ENCODE measurements at places on chromosomes 3 and 15.

DNA sequence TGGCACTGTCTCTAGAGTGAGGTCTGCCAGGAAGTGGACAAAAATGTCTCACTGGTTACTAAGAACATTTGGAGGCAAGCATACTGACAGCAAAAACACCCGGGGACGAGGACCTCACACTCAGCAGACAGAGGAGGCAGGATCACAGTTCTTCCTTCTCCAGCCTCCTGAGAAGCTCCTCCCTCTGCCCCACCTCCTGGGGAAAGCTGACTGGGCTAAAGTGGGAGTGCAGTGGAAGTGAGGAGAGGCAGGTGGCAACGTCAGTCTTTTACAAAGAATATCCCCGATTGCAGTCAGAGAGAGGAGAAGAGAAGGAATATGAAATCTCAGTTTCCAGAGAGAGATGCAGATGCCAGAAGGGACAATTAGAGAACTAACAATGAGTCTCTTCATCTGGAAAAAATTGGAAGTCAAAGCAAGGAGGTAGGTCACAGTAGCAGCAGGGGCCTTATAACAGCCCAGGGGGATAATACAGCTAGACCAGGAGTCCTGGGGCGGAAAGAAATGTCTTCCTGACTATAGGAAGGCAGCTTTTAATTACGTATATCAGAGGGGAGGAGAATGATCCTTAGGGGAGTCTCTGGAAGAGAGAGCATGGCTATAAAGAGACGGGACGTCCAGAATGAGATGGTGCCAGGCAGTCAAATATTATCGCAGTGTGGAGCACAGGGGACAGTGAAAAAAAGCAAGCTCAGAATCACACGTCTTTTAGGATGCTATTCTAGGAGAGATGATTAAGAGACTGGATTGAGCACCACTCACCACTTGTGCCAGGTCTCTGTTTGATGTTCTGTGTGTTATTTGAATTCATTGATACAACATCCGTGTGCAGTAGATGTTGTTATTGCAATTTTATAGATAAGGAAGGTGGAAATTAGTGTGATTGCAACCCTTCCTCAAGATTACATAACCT lies 47.2 kb downstream of the LEO1 start:
- DNase-seq = no peak

- peak; percentile 31 for DNase-seq
These were observed 100.7 kb upstream of the SCN10A start for GRCh38 chr3:38916706-38917105.

GRCh38 chr3:177034832-177035475 lies 162.3 kb downstream of the TBL1XR1 start:
- DNase-seq = no peak

DNA sequence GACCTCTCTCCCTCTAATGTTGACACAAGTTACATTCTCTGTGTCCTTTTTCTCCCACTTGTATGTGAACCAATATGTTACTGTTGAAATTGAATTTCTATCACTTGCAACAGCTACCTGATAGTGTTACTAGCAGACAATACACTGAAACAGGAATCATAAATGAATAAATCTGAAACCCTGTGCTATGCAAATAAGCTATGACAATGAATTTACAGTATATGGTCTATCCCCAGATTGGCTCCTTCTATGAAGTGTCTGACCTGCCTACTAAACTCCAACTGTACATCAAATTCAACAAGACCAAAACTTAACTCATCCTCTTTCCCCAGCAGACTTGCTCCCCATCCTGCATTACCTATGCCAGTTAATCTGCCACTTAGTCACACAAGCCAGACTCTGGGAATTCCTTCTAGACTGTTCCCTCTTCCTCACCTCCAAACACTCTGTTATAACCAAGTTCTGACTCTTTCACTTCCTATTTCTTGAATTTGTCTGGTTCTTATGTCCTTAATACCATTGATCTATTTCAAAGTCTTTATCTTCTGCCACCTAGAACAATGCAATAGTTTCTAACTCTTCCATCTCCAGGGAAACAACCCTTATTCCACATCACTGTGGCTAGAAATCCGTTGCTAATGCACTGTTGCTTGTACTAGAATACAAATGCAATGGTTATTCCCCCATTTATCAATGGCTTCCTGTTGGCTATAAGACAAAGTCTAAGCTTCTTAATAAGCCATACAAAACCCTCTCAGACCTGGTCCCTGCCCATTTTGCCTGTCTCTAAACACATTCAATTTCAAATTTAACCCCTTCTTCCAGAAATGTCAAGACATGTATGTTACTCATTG lies 13.4 kb upstream of the ZNF639 start:
- DNase-seq = no peak

DNA sequence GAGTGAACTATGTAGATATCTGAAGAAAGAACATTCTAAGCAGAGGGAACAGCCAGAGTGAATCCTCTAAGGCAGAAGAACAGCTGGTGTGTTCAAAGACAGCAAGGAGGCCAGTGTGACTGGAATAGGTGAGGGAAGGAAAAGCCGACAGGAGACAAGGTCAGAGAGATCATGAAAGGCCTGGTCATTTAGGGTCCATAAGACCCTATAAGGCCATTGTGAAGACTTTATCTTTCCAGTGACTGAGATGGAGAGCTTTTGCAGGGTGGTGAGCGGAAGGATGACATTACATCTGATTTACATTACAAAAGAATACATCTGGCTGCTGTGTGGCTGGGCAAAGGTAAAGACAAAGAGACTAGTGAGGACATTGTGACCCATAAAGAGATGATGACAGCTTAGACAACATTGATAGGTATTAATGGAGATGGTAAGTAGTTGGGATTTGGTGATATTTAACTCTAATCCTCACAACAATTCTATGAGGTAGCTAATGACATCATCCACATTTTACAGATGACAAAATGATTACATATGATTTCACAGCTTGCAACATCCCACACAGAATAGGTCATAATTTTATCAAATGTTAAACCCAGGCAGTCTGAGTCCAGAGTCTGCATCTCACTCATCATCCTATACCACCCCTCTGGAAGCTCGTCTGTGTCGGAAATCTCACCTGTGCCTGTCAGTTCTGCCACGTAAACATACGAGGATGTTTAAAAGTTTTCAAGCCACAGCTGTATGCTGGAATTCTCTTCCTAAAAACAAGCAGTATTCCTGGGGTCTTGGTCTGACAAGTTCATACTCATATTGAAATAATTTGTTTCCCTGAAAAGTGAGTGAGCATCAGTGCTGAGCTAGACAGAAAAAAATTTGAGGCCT lies 70.2 kb upstream of the PIK3R4 start:
- no peak for DNase-seq

DNA sequence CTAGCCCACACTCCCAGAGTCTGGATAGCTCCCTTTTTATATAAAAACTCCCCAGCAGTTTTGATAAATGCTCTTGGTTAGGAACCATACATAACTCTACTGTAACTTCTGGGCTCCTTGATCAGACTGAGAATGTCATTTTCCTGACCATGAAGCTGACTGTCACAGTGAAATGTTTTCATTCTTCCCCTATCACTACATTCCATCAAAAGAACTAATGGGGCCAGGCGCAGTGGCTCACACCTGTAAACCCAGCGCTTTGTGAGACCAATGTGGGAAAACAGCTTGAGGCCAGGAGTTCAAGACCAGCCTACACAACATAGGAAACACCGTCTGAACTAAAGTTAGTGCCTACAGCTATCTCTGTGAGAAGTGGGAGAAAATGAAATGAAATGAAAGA lies 72.8 kb upstream of the MYO5C start:
- DNase-seq = no peak

- no peak for DNase-seq
These were observed 939 bp upstream of the ULK3 start for GRCh38 chr15:74843891-74844299.

GRCh38 chr3:152048831-152049230 lies 175.4 kb downstream of the SUCNR1 start:
- DNase-seq = peak; percentile 18

- DNase-seq = no peak
These were observed 69.0 kb downstream of the ANKRD28 start for GRCh38 chr3:15728766-15729165.

GRCh38 chr15:87752250-87752951 lies 504.1 kb downstream of the NTRK3 start:
- DNase-seq = peak; percentile 83

DNA sequence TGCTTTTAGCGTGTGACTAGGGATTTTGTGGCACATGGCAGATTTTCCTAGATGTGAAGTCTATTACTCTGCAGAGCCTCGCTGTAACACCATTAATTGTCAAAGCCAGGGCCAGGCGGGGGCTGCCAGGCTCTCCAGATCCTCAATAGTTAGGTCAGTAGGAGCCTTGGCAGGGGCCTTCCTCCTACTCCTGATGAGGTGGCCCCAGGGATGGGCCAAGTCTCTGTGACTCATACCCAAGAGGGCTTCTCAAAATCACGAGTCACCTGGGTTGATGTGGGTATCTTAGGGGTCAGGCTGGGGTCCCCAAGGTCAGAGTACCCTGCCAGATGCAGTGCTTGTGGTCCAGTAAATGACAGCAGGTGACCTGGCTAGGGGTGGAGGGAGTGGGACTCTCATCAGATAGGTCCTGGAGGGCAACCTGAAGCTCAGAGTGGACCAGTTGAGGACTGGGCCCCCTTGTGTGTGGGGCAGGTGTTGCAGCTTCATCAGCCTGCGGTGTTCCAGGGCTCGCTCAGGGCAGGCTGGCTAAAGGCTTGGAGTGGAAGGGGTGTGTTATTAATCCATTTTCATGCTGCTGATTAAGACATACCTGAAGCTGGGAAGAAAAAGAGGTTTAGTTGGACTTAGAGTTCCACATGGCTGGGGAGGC lies 88.5 kb upstream of the MYZAP start:
- no peak for DNase-seq

DNA sequence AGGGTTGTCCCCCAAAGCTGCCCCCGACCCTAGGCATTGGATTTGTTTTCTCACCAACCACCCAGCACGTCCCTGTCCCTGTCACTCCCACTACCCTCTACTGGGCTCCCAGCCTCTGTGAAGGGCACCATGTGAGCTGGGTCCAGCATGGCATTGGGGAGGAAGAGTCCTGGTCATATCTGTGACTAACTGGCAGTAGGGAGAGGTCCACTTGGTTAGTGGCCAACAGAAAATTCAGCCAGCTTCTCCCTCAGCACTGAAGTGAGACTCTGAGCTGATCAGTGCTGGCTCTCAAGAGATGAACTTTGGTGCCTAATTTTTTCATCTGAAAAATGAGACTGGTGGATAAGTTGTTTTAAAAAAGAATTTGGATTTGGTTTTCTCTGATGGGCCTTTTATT lies 11.3 kb upstream of the KIF23 start:
- no peak for DNase-seq

DNA sequence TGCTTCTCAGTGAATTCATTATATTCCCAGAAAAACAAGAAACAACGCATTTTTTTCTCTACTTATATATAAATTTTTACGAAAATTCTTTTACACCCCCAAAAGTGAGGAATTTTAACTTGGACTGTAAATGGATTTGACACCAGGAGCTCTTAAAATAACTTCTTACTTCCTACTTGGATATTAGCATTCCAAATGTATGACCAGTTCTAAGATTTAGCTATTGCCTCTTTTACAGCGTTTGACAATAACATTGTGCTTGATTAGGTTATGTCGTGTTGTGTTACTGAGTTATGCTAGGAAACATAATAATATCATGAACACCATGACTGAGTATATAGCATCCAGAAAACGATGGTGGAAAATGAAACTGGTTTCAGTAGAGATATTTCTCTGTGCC lies 177.0 kb downstream of the CNTN6 start:
- DNase-seq = no peak

DNA sequence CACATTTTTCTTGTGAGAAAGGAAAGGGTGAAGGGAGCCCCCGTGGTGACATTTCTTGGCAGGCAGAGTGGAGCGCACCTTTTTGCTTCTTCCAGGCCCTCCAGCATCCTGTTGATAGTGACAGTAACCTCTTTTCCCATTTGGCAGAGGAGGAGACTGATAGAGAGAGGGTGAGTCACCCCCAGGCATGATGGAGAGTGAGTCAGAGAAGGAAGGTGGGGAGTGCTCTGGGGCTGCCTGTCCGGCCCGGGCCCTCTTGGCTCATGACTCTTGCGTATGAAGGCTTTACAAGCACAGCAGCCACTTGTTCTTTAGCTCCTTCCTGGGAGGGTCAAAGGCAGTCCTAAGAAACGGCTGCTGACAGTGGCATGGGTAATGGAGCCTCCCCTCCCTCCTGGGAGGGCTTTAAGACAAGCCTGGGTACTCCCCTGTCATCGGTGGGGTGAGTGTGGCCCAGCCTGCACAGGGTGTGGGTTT lies 16.0 kb downstream of the ANKRD63 start:
- DNase-seq = peak; percentile 95

GRCh38 chr3:60198179-60198720 lies 1053.0 kb downstream of the FHIT start:
- no peak for DNase-seq

DNA sequence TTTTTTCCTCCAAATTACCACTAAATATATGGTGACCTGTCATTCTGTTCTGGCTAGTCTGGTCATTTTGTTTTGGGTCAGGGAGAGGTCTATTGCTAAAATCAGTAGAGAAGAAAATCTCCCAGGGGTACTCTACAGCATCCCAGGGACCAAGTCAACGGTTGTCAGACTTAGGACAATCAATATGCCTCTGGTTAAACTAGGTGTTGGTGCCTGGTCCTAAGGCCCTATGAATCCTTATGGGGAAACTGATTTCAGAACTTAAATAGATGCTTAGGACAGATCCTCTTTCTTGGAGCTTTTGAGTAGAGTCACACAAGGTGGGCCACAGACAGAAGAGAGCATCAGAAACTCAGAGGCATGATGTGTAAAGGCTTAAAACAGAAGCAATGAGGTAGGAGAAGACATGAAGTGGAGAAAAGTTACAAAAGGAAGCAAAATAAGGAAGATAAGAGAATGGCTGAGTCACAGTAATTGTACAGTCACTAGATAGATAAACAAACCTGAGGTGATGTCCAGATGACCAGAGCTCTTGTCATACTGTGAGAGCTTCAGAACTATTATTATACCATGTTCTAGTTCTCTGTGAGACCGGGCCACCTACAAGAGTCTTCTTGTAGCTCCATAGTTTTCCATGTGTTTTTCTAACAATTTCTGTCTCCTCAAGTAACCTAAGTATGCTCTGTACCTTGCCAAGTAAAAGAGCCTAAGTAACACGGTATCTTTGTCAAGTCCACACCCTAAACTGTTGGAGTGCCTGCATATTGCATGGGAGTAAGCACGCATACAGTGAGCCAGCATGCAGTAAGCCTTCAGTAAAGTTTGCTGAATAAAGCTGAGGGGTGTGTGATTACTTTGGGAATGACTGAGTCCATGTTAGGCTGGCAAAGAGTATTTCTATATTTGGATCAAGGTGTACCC lies 44.6 kb upstream of the LEKR1 start:
- DNase-seq = peak; percentile 61

GRCh38 chr15:37009288-37009687 lies 91.1 kb downstream of the MEIS2 start:
- no peak for DNase-seq

- no peak for DNase-seq
These were observed 16.0 kb downstream of the DZIP3 start for GRCh38 chr3:108605491-108605890.

- no peak for DNase-seq
These were observed 223.2 kb upstream of the SOX2 start for GRCh38 chr3:181488536-181488935.

All from amniotic epithelial cell (primary cell).